ENCODE measurements at places on chromosomes 4 and X.

DNA sequence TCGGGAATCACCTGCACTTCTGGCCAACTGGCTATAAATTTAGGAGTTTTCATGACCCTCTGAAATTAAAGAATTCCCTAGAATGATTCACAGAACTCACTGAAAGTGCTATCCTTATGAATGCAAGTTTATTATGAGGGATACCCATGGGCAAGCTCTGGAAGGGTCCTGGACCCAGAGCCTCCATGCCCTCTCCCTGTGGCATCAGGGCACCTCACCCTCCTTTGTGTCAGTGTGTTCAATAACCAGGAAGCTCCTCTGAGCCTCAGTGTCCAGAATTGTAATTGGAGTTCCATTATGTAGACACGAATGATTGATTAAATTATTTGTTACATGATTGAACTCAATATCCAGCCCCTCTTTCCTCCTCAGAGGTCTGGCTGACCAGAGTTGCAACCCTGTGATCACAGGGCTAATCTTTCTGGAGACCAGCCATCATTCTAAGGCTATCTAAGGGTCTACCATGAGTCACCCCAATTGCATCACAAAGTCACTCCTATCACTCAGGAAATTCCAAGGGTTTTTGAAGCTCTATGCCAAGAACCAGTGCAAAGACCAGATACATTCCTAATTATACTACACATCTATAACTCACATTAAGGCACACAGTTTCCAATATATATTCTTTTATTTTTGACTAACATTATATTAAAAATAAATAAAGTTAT, 8.9 kb downstream of the ANXA3 start:
- DNase-seq = no peak

DNA sequence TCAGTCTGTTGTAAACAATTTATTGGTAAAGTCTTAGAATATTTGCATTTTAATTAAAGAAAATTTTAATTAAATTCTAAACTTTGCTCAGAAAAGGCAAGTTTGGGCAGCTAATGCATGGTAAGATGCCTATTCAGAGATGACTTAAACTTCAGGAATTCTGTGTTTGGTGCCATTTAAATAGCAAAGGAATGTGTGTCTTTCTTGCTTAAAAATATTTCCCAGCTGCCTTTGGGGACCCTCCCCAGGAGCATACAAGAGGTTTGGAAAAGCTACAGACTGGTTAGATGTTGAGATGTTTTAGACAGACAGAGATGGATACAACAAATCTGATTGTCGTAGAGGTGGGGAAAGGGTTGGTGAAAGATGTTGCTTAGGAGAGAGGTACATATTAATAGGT, 36.5 kb downstream of the AFF2 start:
- no peak for DNase-seq

- DNase-seq = no peak
These were observed 373.5 kb upstream of the TACR3 start for GRCh38 chr4:104093247-104093646.

GRCh38 chr4:87965501-87965975, 10.0 kb upstream of the SPP1 start:
- DNase-seq = no peak

DNA sequence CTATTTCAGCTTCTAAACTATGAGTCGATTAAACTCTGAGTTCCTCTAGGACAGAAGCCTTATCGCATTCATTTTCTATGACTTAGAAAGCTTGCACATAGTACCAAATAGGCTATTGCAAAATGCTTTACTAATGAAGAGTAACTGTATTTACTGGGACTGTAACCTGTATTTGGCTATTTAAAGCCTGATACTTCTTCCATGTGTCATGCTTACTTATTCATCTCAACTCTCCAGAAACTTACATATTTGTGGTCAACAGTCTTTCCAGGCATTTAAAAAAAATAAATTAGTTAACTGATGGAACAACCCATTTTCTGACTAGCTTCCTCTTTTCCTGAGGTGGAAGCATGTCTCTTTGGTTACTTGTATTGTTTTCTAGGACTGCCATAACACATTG, 467.9 kb downstream of the PCDH11X start:
- no peak for DNase-seq

GRCh38 chr4:144710526-144710912, 64.6 kb downstream of the HHIP start:
- no peak for DNase-seq

GRCh38 chrX:9668537-9668936, 97.1 kb downstream of the GPR143 start:
- no peak for DNase-seq

DNA sequence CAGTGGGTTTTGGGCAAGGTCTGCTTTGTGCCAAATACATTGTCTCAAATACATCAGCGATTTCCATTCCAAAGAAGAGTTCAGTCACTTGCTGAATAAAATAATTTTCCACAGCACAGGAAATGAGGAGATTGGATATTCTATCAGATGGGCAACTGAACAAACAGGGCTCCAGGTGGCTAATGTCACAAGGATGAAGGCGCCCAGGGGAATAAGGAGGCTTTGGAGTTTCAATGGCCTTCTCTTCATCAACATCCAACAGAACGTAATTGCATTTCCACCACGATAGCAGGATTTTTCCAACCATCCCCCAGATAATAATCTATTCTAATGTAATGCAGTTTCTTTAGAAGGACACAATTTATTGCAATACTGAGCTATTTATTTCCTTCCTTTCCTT, 104.7 kb upstream of the KLHL13 start:
- no peak for DNase-seq

DNA sequence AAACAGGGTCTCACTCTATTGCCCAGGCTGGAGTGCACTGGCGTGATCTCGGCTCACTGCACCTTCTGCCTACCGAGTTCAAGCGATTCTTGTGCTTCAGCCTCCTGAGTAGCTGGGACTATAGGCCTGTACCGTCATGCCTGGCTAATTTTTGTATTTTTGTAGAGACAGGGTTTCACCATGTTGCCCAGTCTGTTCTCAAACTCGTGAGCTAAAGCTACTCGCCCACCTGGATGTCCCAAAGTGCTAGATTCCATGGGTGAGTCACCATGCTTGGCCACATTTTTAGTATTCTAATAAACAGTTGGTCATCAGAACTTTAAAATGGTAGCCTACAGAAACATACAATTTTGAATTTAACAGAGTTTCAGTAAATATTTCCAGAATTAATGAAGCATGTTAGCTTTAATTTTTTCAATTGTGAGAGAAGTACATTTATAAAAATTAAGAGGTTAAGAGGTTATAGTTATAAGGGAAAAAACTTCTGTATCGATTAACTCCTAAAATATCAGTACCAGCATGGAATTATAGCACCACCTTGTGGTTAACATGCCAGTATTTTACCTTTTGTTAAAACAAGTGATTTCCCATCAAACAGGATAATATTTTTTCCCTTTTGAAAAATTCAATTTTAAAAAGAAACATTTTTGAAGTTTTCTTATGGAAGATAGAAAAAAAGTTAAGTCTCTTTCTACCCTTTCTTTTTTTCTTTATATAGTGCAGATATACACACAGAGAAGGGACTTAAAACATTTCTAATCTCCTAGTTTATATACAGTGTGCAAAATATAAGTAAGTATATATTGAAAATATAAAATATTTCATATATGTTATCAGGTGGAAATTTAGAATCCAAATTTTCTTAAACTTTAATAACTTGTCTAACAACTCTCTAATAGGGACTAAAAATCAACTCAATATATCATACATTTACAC, 35.4 kb downstream of the CEP44 start:
- no peak for DNase-seq

- DNase-seq = no peak
These were observed 82.6 kb downstream of the ANXA3 start for GRCh38 chr4:78634011-78634664.

GRCh38 chr4:171812665-171813525, at the start of gene GALNTL6:
TSS of gene GALNTL6 (plus strand) at chr4:171813404.
- no peak for DNase-seq

GRCh38 chr4:62914758-62915157, 1494.5 kb downstream of the TECRL start:
- DNase-seq = no peak

DNA sequence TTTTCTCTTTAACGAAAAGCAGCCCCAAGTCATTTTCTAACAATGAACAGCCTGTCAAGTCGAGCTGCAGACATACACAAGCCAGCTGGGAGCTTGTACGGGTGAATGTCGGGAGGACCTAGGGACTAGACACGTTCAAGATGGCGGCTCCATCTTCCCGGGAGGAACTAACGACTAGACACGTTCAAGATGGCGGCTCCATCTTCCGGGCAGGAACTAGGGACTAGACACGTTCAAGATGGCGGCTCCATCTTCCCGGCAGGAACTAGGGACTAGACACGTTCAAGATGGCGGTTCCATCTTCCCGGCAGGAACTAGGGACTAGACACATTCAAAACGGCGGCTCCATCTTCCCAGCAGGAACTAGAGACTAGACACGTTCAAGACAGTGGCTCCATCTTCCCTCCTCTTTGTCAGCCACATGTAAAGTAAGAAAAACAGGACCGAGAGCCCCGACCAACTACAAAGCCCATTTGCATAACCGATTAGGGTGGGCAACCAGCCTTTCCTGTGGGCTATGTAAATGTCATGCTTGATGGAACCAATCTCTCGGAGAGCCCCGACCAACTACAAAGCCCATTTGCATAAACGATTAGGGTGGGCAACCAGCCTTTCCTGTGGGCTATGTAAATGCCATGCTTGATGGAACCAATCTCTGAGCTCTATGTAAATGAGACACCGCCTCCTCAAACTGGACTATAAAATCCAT, 175.5 kb downstream of the DHRSX start:
- DNase-seq = no peak

GRCh38 chr4:168153596-168154440, 61.5 kb downstream of the ANXA10 start:
- DNase-seq = peak; percentile 35

DNA sequence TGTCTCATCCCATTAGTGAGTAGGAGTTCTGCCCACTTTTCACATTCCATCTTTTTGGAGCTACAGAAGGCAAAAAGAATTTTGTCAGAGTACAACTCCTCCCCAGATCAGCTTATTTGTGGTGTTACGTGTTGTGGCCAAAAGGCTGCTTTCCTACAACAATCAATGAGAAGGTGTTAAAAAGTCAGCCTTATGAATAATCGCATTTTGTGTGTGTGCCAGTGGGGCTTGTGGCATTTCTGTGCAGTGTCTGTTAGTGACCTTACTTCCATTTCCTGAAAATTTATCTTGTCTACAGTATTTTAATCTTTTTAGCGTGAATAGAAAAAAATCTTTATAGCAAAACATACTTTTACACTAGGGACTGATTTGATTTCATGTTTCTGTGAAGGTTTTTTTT, 458.3 kb upstream of the LCORL start:
- DNase-seq = no peak

DNA sequence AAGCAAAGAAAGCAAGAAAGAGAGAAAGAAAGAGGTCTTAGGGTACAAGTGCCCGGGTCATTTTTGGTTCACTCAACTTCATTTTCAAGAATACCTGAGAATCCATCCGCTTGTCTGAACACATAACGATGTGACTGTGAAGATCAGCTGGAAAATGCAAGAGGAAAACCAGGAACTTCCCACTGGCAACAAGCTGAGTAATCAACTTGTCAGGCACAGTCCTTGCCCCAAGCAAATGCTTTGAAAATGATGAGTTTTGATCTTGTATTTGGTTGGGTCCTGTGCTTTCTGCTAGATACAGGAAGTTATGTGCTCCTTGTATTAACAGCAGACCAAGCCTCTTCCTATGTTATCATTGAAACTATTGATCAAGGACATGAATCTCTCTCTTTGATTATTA, 239.1 kb downstream of the ASMT start:
- DNase-seq = no peak

GRCh38 chr4:66475596-66475995, 805.3 kb upstream of the EPHA5 start:
- DNase-seq = no peak

GRCh38 chrX:48794911-48795515, 6.9 kb upstream of the HDAC6 start:
- no peak for DNase-seq

DNA sequence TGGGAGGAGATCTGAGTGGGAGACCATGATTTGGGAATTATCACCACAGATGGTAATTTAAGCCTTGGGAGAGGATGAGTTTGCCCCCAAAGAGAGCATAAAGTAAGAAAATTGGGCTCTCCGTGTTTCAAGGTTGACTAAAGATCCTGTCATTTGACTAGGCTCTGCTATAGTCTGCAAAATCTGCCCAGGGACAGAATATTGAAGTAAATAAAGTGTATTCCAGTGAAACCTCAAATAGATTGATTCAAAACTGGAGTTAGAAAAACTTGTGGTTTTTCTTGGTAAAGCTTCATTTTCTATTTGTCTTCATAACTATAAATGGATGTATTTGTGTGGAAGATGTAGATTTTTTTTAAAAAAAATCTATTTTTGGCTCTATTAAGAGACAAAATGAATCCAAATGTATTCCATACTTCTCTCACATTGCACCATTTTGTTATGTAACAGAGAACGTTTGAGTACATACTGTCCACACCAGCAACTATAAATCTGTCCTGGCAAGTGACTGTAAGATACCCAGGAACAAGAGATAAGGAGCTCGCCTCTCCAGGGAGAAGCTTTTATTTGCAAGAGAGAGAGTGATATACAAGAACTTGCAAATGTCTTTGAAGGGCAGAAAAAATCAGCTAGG, 170.2 kb downstream of the CBR4 start:
- DNase-seq = no peak

GRCh38 chr4:29852537-29852936, 867.6 kb upstream of the PCDH7 start:
- DNase-seq = no peak

DNA sequence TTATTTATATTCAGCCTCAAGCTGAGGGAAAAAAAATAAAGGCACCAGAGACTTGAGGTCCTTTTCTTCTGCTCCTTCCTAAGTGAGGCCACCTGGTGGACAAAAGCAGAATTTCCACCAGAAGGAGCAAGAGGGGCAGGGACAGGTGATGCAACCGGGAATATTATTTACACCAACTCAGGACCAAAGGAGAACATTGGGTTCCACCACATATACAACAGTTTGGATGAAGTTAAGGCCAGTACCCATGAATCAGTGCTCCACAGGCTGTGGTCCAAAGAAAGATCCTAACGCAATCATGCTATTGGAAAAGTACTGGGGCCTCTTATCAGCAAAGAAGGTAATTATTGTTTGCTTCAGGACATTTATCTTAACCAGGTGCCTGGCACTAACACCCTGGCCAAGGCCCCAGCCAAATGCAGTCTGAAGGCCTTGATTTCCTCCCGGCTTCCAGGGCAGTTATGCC, 57.4 kb downstream of the TSC22D3 start:
- no peak for DNase-seq

All from stimulated activated CD8-positive, alpha-beta memory T cell treated with anti-CD3 and anti-CD28 coated beads, Interleukin-15, amount 100 ng/mL, for 24 hours (primary cell).